ENCODE measurements at places on chromosomes 16 and 17.

DNA sequence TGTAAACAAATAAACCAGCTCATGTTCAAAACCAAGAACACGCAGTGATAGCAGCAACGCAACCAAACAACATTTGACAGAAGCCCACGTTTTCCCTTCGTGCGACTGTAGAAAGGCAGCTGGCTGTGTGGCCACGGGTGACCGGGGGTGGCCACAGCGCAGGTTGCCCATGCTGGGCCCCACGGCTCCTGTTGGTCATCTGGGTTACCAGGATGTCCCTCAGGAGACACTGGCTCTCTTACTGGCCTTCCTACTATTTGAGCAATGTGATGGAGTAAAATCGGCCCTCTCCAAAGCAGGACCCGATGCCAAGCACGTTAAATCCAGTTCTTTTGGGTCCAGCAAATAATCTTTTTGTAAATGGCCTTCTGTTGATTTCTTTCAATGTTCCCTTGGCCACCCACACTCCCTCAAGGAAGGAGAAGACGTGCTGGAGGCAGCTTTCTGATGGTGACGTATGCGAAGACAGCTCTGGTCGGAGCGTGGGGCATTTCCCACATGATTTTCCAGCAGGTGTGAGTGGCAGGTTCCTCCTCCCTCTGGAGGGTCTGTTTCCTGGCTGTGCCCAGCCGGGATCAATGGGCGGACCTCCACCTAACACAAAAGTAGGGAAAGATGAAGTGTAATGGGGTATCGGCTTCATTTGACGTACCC lies 143.1 kb upstream of the CHMP6 start:
- no peak for DNase-seq

GRCh38 chr17:17104494-17104893 lies 62.2 kb downstream of the MPRIP start:
- no peak for DNase-seq

GRCh38 chr17:51188271-51188833 lies 22.1 kb downstream of the NME2 start:
- no peak for DNase-seq

DNA sequence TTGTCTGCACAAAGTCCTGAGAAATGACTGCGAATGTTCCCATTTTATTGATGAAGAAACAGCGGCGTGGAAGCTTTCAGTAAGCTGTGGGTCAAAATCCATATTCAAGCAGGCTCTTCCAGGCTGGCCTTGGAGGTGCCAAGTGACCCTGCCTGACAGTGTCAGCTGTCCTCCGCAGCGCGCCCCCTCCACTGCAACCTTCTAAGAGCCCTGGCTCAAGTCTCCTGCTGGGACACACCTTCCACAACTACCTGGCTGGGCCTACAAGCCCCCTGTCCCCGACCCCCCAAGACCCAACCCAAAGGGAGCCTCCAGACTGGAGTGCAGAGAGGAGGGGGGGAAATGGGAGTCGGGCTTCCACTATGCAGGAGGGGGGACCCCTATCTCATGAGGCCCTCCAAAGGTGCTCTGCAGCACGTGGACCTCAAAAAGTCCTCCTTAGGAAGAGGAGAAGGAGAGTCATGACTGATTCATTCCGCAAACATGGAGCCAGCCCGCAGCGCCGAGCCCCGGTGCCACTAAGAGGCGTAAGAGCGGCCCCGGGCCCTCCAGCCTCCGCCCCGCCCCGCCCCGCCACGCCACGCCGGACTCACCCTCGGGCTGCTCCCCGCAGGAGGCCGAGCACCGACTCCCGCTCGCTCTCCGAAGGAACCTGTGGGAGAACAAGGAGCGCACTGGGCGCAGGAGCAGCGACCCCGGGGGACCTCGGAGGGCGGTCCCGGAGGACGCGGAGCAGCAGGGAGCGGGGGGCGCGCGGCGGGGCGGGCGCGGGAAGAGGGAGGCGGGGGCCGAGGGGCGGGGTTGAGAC lies 574 bp downstream of the MPP3 start:
- DNase-seq: no peak

DNA sequence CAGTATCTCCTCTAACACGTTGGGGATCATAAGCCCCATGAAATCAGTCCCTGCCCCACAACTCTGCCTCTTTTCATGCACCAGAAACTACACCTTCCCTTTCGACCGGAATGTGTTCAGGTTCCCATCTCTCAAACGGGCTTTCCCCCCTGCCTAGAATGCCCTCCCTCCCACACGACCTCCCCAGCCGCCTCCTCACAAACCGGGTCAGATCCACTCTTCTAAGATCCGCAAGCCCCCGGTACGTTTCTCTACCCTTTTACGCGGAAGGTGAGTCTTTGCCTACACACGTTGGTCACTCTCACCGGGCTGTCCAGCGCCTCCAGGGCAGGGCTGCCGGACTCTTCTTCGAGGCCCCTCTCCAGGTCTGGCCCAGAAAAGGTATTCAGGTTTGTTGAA lies 708 bp downstream of the DHX33 start:
- no peak for DNase-seq

DNA sequence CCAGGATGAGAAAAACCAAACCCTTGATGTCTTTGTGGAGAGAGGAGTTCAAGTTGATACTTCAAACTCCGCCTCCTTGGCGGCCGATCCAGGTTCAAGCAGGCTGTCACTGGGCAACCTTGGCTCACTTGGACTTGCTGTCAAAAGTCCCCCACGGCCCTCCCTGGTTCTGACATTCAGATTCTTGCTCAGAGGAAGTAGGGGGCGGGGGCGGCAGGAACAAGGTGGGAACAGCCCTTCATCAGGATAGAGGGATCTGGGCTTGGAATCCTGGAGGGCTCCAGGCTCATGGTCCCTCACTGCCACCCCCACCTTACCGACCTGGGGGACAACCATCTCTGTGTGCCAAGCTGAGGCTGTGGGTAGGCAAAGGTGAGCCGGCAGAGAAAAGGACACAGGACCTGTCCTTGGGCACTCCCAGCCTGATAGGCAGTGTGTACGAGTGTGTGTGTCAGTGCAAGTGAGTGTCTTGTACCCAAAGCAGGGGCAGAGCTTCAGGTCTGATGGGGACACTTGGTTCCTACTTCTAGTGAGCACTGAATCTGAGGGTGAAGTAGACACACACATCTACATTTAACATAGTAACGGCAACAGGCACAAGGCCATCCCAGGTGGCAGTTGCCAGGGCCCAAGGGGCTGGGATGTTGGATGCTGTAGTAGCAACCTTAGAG lies 6.6 kb upstream of the TSPOAP1 start:
- no peak for DNase-seq

DNA sequence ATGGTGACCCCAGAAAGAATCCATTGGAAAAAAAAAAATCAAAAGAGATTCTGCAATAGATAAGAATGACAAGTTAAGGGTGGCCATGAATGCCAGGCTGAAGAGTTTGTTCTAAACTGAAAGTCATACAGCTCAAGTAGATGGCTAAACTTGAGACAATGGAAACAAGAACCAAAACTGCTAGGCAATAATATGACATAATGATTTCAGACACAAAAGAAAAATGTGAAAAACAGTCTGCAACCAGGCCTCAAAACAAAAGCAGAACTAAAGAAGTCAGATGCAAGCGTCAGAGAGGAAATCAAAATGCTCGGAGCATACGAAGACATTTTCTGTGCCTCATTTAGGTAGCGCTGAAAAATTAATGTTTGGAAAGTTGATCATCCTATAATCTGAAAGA lies 54.4 kb upstream of the YPEL2 start:
- DNase-seq: no peak

GRCh38 chr16:74888232-74888862 lies 96.6 kb downstream of the WDR59 start:
- no peak for DNase-seq

- DNase-seq: no peak
Measured at GRCh38 chr17:75316253-75316652, 27.0 kb upstream of the SLC25A19 start.

DNA sequence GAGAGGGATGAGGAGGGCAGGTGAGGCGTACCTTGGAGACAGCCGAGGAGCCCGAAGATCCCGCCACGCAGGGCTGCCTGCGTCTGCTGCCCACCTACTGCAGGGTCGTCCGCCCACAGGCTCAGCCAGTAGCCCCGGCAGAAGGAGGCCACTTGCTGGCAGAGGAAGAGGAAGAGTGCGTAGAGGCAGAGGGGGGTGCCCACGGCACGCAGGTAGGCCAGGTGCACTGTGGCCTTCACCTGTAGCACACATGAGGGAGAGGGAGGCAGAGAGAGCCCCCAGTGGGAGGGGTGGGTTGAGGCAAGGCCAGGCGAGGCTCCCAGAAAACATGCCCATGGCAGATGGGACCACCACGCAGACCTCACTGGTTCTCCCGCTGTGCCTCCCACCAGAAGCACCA lies 53.7 kb downstream of the ABCC6 start:
- DNase-seq: no peak

- peak; percentile 43 for DNase-seq
Measured at GRCh38 chr16:88633684-88634140, 4.7 kb upstream of the IL17C start.

- no peak for DNase-seq
Measured at GRCh38 chr16:8716052-8716451, 41.6 kb downstream of the ABAT start.

DNA sequence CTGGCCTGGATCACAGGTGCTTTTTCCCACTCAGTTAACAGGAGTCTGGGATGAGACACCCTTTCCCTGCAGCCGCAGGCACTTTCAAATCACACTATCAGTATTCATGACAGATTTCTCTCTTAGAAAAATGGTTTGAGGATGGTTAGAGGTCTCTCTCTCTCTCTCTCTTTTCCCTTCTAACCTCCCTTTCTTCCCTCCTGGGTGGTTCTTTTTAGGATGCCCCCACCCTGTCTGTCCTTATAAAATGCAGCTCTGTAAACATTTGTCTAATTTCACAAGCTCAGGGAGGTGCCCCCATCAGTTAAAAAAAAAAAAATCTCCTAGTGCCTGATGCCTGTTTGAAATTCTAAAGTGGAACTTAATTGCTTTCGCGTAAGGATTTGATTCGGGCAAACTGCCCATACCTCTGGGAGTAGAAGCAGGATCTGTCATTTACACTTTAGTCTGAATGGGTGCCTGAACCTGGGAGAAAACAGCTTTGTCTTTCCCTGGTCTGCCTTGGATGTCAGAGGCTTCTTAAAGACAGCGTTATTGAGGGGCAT lies 158.8 kb downstream of the CCDC182 start:
- no peak for DNase-seq

GRCh38 chr17:6106212-6106611 lies 36.0 kb downstream of the WSCD1 start:
- DNase-seq: no peak

GRCh38 chr17:16911141-16911937 lies 60.6 kb downstream of the TNFRSF13B start:
- DNase-seq: no peak

DNA sequence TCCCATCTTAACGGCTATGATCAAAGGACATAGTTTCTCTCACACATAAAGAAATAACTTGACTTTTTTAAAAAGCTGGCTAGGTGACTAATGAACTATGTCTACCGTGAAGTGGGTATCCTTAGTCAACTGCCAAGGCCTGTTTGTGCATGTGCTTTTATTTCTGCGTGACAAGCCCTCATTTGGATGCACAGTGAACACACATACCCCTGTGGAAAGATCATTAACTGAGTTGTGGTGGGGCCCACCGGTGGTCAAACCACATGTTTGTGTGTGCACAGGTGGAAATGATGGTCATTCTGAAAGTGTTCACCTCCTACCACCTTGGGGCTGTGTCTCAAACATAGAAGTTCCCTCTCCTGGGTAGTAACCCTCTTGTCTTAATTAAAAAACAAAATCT lies 256.1 kb upstream of the SALL1 start:
- no peak for DNase-seq

DNA sequence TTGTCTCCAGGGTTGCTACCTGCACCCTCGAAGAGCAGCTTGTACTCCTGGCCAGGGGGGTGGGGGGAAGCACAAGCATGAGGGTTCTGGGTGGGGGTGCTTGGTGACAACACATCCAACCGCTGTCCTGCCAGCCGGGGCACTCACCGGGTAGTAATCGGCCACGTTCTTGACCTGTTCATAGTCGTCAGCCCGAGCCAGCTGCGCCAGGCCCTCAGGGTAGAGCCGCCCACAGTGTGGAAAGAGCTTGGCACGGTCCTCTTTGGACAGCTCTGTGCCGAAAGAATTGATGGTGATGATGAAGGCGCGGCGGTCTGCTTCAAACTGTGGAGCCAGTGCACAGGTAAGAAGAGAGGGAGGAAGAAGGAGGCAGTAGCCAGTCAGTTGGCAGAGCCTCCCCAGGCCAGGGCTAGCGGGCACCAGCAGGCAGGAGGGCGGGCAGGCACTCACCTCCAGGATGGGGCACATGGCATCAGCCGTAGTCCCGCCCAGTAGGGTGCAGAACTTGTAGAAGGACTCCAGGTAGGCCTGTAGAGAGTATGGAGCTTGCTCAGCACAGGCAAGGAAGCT lies 8.0 kb downstream of the HSD11B2 start:
- no peak for DNase-seq

- no peak for DNase-seq
Measured at GRCh38 chr17:66830451-66830850, 4.5 kb upstream of the CACNG5 start.

DNA sequence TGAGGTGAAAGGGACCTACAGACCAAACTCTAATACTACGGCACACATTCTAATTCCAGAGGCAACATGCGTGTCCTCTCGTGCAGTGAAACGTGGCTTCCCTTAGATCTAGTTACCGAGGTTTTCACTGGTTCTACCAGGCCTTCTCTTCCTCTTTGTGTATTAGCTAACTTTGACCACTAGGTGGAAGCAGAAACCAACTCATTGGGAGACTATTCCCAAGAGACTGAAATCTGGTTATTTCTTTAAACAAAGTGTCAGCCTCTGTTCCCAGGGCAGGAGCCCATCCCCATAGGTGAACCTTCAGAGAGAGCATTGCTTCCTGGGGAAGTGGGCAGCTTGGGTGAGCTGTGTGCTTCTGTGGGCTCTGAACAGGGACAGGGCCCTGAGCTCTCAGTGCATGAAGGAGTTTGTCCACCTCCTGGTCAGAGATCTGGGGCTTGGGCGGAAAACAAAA lies 19.7 kb upstream of the RCVRN start:
- DNase-seq: peak; percentile 86

DNA sequence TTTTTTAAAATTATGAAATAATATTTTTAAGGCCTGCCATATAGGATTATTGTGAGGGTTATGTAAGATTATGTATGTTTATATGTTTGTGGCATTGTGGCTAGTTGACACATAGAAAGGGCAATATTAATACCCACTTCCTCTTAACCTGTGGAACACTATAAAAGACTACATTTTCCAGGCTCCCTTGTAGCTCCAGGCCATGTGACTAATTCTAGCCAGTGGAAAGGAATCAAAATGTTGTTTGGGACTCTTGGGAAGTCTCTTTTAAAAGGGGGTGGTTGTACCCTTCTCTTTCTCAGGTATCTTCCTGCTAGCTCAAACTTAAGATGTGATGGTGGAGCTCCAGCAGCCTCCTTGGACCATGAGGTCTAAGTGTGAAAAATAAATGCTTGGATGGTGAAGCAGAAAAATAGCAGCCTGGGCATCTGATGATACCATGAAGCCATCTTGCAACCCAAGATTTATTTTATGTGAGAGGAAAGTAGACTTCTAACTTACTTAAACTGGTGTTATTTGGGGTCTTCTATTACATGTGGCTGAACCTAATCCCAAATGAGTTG lies 39.2 kb downstream of the TEKT5 start:
- DNase-seq: no peak

GRCh38 chr17:60528828-60529227 lies 2.8 kb upstream of the APPBP2 start:
- DNase-seq: no peak

Measured in NCI-H526 (cell line).